ENCODE measurements at places on chromosomes 4 and X.

DNA sequence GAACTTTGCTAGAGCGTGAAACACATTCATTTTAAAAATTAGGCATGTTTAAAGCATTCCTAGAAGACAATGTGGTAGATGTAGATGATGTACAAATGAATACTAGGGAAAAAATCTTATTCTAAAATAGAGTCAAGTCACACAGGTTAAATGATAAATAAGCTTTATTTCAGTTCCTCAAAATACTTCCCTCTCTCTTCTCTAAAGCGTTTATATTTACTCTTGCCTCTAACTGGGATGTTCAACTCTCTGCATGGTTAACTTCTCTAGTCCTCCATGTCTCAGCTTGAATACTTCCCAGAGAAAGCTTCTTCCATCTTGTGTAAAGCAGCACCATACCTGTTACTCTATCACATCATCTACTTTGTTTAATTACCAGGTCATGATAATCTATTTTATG, 30.9 kb upstream of the GLRA3 start:
- no peak for DNase-seq

DNA sequence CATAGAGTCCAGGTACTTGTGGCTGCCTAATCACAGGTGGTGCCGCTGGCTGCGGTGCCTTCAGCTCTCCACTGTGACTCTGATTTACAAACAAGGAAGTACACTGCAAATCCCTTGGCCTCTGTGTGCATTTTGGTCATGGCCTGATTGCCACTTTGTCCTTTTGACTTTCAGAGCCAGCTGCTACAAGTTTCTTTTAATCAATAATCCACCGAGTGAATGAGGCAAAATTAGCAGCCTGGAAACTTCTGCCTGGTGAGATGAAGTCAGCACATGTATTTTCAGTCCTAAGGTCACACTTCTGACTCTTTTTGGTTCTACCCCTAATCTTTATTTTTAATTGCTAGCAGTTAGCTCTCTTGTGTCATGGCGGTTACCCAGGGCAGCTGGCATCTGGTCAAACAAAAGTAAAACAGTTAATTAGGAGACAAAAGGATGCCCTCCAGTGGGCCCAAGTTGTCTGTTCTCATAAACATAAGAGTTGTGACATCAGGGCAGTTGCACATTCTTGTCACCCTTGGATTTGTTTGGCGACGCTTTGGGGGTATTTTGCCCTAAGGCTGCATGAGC, 62.3 kb upstream of the LNX1 start:
- DNase-seq = no peak

DNA sequence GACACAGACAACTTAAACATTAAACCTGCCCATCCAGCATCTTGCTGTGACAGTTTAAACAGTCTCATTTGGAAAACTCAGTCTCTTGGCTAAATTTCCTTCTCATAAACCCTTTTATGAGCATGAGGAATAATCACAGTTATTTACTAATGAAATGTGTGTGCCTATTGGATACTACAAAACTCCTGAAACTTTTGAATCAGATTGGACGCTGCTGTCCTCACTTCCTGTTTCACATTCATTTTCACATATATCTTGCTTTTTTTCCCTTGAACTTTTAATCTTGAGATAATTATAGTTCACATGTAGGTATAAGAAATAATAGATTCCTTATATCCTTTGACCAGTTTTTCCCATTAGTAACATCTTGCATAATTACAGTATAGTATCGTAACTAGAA, 111.7 kb downstream of the CDKL5 start:
- DNase-seq = no peak

- no peak for DNase-seq
Observed at GRCh38 chrX:13691841-13692371, 3.0 kb downstream of the RAB9A start.

- no peak for DNase-seq
Observed at GRCh38 chrX:101009090-101009489, 39.6 kb downstream of the ARL13A start.

DNA sequence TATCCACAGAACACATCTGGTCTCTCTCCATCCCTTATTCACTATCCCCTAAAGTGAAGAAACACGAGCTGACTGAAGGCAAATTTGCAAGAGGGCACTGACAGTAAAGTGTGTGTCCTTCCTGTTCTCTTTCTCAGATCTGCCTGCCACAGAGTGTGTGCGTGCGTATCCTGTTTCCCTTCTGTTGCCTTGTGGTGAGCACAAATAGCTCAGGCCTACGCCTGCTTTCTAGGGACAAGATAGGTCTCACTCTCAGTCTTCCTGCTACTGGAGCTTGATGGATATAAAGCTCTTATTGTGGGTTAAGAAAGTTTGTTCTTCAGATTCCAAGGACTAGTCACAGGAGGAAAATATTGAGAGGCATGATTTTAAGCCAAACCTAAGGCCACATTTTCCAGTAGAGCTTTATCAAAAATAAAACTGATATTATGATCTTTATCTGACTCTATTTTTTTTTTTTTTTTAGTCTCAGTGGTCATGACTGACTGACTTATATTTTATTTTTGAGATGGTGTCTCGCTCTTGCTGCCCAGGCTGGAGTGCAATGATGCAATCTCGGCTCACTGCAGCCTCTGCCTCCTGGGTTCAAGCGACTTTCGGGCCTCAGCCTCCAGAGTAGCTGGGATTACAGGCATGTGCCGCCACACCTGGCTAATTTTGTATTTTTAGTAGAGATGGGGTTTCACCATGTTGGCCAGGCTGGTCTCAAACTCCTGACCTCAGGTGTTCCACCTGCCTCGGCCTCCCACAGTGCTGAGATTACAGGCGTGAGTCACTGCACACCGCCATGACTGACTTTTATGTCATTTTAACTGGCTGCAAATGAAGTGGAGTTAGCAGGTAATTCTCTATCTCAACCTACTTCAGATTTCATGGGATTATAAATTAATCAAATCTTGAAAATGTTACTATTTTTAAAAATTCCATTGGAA, 140.3 kb upstream of the SH3RF1 start:
- no peak for DNase-seq

DNA sequence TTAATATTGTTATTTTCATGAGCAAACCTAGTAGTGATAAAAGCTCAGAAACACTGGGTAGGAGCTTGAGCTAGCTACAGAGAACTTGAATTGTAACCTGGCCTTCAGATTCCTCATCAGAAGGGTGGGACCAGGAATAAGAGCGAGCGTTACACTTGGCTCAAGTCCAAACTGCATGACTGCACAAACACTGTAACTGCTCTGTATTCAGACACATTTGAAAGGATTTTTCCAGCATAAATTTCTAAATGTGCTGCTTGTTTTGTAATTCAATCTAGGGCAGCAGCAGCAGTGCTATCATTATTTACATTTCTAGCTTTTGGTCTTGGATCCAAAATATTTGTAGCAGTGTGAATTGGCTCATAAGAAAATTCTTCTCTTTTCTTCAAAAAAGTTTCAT, 133.0 kb upstream of the TMLHE start:
- DNase-seq = no peak

- no peak for DNase-seq
Observed at GRCh38 chr4:73421708-73422457, 14.1 kb upstream of the AFP start.

DNA sequence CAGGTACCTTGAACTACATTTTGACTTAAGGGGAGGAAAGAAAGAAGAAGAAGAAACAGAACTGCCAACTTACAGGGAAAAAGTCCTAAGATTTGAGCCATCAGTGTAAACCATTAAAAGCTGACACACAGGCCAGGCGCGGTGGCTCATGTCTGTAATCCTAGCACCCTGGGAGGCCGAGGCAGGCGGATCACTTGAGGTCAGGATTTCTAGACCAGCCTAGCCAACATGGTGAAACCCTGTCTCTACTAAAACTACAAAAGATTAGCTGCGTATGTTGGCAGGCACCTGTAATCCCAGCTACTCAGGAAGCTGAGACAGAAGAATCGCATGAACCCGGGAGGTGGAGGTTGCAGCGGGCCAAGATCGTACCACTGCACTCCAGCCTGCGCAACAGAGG, 389.7 kb upstream of the FAM241A start:
- no peak for DNase-seq

DNA sequence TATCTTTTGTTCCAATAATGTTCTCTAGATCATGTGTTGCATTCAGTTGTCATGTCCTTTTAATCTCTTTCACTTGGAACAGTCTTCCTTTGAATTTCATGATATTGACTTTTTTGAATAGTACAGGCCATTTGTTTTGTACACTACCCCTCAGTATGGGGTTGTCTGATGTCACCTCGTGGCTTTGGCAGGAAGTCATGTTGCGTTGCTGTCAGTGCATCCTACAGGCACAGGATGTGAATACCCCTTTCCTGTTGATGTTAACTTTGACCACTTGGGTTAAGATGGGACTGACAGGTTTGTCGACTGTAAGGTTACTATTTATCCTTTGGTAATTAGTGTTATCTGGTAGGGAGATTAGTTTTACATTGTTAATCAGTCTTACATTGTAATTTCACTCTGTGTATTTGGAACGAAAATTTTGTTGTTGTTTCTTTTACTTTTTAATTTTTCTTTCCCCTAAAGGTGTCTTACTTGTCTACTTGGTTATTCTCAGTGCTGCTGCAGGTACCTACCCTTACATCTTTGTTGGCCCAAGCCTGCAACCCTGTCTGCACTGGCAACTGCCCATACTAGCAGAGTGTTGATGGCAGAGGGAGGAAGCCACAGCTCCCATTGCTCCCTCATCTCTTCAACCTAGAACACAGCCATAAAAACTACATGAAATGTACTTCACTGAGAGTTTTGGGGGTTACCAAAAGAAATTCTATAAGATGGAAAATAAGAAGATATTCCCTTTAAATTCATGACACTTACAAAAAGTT, 14.7 kb upstream of the ATP8A1 start:
- DNase-seq = peak; percentile 7

DNA sequence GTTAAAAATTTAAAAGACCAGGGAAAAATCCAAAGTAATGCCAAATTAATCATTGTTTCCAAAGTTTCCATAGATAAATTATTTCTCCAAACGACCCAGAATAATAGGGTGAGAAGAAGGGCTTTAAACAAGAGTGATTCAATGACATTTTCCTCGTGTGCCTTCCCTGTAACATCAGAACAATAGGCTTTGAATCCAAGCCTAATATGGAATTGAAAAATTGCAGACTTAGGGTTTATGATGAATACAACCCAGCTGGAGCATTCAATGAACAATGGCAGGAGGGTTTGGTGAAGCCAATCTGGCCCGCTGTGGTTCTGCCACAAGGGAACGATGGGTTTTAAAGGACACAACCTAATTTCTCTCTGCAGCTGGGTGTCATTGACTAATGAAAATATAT, 94.2 kb downstream of the CBLL2 start:
- DNase-seq = no peak

DNA sequence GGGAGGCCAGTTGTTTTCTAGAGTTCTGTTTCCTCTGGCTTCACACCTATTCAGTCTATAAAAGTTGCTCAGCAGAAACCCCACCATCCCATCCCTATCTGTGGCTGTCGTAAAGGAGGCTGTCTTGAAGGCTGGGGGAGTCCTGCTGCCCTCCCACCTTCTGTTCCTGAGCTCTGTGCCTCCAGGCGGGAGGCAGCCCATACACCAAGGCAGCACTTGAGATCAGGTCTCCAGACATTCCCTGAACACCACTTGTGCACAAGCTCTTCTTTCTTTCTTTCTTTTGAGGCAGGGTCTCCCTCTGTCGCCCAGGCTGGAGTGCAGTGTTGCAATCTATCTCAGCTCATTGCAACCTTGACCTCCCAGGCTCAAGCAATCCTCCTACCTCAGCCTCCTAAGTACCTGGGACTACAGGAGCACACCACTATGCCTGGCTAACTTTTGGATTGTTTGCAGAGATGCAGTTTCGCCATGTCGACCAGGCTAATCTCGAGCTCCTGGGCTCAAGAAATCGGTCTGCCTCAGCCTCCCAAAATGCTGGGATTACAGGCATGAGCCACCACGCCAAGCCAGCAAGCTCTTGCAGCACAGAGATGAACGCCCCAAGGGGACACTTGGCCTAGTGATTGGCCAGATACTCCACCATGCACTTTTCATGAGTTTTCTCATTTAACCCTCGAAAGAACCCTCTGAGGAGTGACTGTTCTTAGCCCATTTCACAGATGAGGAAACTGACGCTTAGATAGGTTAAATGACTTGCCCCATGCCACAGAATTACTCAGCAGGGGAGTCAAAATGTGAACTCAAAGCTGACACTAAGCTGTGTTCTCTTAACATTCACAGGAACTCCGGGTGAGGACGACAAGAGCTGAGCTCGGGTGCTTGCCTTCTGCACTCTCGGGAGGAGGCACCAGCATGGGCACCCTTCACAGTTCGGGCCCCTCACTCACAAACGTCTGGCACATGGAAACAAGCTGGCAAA, 55.8 kb upstream of the ENPP6 start:
- no peak for DNase-seq

DNA sequence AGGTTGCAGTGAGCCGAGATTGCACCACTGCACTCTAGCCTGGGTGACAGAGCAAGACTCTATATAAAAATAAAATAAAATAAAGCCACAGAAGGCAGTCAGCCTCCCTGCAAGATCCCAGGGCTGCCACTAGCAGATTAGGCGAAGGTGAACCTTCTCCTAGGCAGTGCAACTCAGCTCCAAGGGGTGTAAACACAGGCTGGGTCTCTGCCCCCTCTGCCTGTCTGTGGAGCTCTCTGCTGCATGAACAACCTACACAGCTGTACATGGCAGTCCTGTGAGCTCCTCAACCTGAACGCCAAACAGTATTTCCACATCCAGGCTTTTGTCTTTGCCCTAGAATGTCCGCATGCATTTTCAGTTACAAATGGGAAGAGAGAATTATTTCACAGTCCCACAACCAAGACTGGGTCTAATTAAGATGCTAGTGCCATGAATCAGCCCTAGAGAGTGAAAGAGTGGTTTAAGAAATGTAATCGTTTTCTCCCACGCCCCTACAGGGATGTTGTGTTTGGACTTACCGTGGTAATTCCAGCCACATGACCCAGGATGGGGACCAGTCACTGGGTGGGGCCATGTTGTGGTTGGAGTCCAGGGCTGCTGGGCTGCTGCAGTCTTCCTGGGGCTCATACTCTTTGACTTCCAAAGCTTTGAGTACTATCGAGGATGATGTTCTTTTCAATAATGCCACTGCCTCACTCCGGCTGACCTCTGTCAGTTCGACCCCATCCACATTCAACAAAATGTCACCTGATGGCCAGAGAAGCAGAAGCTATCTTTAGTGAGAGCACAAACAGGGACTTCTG, 99.0 kb downstream of the FIP1L1 start:
- DNase-seq = no peak

DNA sequence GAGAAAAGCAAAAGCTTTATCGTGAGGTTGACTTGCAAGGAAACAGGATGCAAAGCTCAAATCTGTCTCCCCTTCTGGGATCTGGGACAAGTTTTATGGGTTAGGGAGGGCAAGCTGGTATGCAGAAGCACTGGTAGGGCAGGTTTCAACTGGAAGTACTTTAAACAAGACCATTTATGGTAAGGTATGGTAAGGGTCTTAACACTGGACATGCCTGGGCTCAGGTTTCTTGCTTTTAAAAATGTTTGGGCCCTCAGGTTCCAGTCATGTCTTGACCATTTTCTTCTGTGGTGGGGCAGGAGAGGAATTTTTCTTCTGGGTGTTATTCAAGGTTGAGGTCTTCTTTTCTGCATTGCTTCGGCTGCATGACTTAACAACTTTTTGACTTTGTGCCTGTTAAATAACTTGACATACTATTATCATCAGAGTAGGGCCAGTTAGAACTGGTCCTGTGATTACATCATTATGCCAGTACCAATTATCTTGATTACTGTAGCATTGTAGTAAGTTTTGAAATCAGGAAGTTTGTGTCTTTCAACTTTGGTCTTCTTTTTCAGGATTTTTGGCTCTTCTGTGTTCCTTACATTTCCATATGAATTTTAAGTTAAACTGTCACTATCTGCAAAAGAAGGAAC, 33.7 kb downstream of the CD38 start:
- no peak for DNase-seq

- DNase-seq = no peak
Observed at GRCh38 chr4:153117554-153117953, 86.7 kb upstream of the TRIM2 start.

- DNase-seq = no peak
Observed at GRCh38 chr4:15755321-15756155, 22.6 kb upstream of the CD38 start.
